ENCODE measurements at places on chromosomes 5 and 9.

DNA sequence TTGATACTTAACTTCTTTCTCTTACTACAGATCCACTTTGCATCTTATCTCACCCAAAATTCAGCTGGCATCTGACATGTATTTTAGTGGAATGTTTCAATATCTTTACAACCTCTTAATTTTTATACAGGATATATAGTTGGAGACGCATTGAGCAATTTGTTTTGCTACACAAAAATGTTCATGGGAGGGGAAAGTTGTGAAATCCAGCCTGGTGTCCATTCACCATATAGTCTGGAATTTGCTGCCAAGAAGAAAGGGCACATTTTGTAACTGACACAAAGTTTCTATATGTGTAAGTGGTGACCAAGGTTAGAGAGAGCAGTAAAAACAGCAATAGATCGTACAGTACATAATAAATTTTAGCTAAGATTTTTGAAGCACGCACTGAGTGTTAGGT lies 14.0 kb upstream of the CHD1 start:
- DNase-seq: no peak

- DNase-seq: no peak
These were observed 20.8 kb downstream of the MAMDC2 start for GRCh38 chr9:70064496-70064895.

- DNase-seq: no peak
These were observed 175.1 kb downstream of the PPP2R2B start for GRCh38 chr5:146703499-146703898.

DNA sequence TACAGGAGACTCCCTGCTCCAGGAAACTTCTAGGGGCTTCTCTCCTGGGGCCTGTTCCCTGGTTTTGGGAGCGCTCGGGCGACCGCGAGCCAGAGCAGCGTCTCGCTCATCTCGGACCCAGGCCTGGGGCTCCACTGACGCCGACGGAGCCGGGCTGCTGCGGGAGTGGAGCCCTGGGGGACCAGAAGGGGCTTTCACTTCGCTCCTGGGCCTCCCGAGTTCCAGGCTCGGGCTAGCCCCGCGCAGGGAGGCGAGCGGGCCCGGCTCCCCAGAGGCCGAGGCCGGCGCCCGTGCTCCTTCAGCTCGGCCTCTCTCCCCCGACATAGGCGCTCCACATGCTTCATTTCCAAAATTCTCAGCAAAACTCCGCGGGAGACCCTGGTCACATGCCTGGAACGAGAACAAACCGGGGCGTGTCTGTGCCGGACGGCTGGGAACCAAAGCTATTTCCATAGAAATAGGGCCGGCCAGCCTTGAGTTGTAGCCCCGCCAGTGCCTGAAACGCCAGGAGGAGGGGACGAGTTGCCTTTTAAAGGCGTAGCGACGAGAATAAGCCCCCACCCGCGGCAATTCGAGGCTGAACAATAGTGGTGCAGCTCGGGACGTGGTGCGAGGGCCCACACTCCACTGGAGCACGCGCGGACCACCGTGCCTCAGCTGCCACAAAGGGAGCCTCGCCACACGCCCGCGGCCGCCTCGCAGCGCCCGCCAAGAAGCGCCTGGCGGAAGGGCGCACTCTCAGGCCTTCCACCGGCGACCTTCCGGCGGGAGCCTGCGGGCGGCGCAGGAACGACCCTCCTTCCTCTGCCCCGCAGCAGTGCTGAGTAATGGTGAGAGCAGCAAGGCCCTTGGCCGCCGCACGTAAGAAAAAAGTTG lies 1.1 kb upstream of the G3BP1 start:
- peak; percentile 61 for DNase-seq

GRCh38 chr5:147659166-147659929 lies 123.2 kb downstream of the JAKMIP2 start:
- DNase-seq: no peak

DNA sequence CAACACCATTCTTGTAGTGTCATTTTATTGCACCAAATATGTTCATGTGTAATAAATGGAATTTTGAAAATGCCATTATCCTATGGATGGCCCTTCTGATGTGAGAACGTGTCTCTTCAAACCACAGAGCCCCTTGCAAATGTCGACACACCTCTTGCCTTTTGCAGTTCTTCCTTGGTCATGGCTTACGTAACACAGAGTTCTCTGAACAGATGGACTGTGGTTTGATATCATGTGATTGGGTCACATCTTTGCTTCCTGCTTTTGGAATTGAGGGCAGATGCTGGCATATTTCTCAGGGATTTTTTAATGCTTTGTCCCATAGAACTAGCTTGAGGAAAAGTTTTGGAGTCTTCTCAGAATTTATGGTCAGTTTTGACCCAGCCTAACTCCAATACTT lies 4.6 kb downstream of the TGFBR1 start:
- DNase-seq: no peak

DNA sequence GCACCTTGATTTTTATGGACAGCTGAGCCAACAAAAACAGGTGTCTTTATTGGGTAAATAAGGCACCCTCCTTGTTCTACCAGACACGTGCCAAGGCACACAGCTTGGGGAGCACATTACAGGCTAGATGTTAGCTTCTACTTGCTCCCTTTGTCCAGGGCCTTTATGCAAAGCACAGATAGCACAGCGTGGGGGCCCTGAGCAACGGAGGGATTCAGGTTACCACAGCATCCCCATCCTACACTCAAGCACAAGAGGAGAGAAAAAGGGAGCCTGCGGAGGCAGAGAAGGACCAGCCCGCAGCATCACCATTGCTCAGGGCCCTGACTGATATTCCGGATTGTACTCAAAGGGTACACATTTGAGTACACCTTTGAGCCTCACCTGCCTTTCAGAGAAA lies 181.7 kb upstream of the KIF2A start:
- DNase-seq: no peak

- no peak for DNase-seq
These were observed 128.4 kb downstream of the EPB41L4A start for GRCh38 chr5:112290691-112291090.
